T-helper 2 cell treated with Interferon-gamma antibody and Interleukin-4, amounts not matched to agents 100 ng/mL and 5 ng/mL, for 36 hours (primary cell): ENCODE measurements at places on chromosomes 13 and 19. TPM values are rescaled to one million over a fixed set of nuclear protein-coding genes. Genes with fewer than 3 reads are reported as not detected.

HIPK4 gene
- total RNA-seq: not detected in 2 replicates

SIRT6 gene
- 34.4 and 35.6 TPM in 2 replicates for total RNA-seq

KIR3DL2 gene
- total RNA-seq: 0.73 and 0.93 TPM in 2 replicates

ZNF442 gene
- total RNA-seq: 0.25 and 0.27 TPM in 2 replicates

ENOX1 gene
- total RNA-seq: not detected in 2 replicates

SMAD9 gene
- not detected in 2 replicates for total RNA-seq

HCN2 gene
- total RNA-seq: 1.5 and 1.9 TPM in 2 replicates

CIC gene
- total RNA-seq: 70.0 and 71.8 TPM in 2 replicates

CLEC17A gene
- not detected in 2 replicates for total RNA-seq

ODAD3 gene
- total RNA-seq: 0.09 TPM in 1 of 2 replicates, not detected in the other

IL17D gene
- total RNA-seq: 0.09 and 0.18 TPM in 2 replicates
